ENCODE measurements at places on chromosomes 1 and 21. TPM values are rescaled to one million over a fixed set of nuclear protein-coding genes. Genes with fewer than 3 reads are reported as not detected.

- no peak for DNase-seq
Observed at GRCh38 chr1:20184997-20185833, 681 bp upstream of the UBXN10 start.

GRCh38 chr1:47532921-47533792, 95.3 kb downstream of the FOXD2 start:
- peak; percentile 88 for DNase-seq

- DNase-seq: no peak
Observed at GRCh38 chr1:89611721-89612120, 21.2 kb upstream of the LRRC8C start.

GRCh38 chr1:67686267-67687197, 1.5 kb downstream of the GADD45A start:
- DNase-seq: peak; percentile 63

GRCh38 chr1:224651188-224651587, 35.1 kb downstream of the CNIH3 start:
- no peak for DNase-seq

DNA sequence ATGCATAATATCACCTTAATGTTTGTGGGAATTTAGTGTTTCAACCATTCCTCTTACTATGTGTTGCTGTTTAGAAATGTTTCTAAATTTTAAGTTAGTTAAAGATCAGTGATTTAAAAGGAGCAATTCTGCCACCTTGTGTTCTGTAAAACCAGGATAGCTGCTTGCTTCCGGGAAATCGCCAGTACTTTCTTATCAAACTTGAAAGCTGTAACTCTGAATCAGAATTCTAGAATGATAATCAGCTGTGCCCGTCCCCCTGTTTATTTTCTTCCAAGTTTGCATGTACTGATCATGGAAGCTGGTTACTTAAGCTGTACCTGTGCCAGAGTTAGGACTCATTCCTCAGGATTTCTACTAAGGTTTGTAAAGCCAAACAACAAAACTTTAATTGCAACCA, 656.4 kb downstream of the LTN1 start:
- peak; percentile 70 for DNase-seq

Gene TNFAIP8L2
- polyA plus RNA-seq: 0.49 TPM

Gene PPIH
- polyA plus RNA-seq: 132 TPM

Measured in GM23338 (cell line).